ENCODE measurements at places on chromosomes 3 and 15.

GRCh38 chr3:55085231-55085630 lies 157.4 kb upstream of the LRTM1 start:
- no peak for DNase-seq

DNA sequence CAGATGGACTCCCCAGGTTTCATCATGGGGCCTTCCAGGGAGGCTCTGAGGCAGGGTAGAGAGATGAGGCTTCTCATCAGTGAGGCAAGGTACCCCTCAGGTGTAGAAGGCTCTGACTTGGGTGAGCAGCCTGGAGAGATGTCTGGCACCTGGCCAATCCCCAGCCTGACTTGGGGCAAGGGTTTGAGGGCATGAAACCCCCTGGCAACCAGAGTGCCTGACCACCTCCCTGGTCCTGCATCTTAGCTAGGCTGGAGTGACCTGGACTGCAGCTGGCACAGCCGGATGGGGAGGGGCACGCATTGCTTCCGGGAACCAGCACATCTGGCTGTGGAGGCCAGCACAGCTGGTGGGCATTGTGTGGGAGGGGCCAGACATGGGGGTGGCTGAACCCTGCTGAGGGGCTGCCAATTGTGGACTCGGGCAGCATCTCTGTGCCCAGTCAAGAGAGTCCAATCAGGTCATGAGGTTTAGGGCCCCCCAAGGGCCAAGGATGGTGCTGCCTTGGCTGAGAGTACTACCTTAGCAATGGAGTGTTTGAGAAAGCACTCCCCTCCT lies 1.9 kb downstream of the ZBTB47 start:
- DNase-seq, result no peak

- no peak for DNase-seq
These were observed 27.9 kb upstream of the ACP3 start for GRCh38 chr3:132289316-132289715.

GRCh38 chr3:48697952-48698351 lies 12.2 kb upstream of the NCKIPSD start:
- DNase-seq, result no peak

DNA sequence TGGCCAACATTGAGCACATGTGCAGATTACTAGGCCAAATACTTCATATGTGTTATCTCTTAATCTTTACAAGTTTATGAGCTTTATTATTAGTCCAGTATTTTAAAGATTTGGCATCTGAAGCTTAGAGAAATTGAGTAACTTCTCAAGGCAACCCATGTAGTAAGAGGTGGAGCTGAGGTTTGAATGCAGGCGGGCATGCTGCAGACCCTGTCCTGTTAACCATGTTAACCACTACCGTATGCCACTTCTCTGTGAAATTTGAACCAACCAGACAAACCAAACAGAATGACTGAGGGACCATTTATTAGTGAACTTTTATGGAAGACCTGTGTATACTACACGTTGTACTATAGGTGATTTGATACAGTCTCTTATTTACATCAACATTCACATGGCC lies 49.7 kb downstream of the MEF2A start:
- DNase-seq, result no peak

DNA sequence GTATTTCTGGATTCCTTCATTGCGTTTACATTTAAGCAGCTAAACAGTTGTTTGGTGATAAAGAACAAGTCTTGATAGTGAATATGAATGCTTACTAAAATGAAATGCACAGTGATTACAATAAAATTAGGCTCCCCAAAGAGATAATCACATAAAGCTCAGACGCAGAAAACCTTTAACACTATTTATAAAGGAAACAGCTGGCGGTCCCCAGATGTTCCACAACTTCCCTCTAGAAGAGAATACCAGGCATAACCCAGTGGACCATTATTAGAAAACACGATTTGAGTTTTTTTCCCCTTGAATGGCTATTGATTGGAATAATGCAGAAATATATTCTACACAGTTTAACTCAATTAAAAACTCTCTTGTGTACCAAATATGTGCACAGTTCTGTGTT lies 573.2 kb downstream of the DIPK2A start:
- DNase-seq, result no peak

DNA sequence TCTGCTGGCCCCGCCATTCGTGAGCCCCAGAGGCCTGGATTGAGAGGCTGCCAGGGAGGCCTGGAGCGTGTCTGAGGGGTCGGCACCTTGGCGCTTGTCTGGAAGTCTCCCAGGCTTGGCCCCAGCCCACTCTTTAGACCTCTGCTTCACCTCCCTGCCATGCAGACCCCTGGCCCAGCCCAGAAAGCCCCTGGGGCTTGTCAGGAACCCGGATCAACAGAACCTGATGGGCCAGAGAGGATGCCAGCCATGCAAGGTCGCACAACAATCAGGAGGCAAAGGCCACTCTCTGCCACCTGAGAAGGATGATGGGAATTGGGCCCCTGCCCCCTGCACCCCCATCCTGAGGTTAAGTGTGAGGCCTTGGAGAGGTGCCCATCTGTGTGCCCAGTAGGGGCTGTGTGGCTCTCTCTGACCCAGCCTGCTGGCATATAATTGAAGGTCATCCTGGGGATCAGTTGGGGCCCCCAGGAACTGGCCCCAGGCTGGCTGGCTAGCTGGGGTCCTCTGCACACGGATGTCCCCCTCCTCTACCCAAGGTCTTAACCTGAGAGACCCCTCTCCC lies 103.3 kb upstream of the SLC6A6 start:
- no peak for DNase-seq

DNA sequence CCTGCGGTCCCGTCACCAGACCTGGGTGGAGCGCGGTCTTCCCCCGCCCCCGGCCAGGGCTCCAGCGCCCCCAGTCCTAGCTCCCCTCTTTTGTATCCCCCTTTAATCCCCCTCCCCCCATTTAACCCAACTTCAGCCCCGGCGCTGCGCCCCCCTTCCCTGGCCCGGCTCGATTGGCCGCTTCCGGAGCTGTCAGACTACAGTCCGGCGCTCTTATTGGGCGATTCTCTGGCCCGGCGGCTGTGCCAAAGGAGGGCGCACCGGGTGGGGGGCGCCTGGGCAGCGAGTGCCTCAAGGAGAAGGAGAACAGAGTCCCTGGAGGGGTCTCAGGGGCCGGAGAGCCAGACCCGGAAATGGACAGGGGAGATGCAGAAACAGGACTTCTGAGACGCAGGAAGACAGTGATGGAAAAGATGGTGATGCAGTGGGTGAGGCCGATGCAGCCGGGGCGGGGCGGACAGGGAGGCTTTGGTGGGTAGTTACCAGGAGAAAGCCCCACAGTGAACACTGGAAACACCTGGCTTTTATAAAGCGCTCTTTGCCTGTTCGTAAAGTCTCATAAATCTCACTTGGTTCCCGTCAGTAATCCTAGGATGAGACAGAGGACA lies 1.2 kb upstream of the ADCY5 start:
- no peak for DNase-seq

DNA sequence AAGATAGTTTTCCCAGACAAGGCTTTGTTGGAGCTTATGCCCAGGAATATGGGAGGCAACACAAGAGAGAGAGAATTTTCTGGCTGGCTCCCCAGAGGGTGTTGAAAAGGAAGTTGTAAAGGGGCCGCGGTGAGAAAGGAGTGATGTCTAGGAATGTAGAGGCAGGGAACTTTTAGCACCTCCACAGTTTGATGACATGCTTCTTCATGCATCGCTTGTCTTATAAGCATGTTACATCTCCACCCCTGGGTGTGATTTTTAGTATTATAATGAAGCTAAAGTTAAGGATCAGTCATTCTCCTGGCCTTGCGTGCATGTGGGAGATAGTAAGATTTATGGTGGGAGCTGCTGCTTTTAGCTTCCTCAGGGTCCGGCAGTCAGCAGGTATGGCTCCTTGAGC lies 32.8 kb upstream of the TF start:
- DNase-seq, result no peak

GRCh38 chr3:4939276-4939675 lies 40.0 kb upstream of the BHLHE40 start:
- no peak for DNase-seq

- peak; percentile 40 for DNase-seq
These were observed 20.8 kb downstream of the DPH3 start for GRCh38 chr3:16243706-16244490.

DNA sequence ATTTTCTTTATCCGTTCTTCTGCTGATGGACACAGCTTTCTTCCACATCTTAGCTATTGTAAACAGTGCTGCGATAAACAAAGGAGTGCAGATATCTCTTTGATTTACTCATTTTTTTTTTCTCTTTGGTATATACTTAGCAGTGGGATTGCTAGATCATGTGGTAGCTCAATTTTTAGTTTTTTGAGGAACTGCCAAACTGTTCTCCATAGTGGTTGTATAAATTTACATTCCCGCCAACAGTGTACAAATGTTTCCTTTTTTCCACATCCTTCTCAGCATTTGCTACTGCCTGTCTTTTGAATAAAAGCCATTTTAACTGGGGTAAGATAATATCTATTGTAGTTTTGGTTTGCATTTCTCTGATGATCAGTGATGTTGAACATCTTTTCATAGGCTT lies 196.8 kb upstream of the ZNF717 start:
- no peak for DNase-seq

DNA sequence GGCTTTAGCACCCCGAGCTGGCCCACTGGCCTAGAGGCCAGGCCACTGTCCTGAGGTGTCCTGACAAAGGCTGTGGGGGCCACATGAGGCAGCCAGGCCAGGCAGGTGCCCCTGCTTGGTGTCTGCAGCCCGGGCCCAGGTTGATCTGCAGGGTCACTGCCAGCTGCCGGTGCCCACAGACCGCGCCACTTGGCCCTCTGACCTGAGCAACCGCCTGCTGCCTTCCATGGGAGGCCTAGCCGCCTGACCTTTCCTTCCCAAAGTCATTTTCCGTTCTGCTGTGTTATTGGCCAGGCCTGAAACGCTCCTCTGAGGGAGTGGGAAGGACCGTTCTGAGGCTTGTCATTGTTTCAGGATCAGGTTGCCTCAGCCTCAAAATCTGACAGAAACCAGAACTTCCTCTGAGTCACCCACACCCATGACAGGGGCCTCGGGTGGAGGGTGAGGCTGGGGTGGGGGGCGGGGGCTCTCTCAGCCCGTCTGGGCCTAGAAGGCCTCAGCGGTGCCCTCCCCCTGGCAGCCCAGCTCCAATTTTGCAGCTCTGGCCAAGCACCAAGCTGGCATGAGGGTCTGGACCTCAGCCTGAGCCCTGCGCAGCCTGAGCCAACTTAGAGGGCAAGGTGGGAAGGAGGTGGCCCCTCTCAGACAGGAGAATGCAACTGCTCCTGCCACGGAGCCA lies 140.7 kb upstream of the MEF2A start:
- DNase-seq, result peak; percentile 85

DNA sequence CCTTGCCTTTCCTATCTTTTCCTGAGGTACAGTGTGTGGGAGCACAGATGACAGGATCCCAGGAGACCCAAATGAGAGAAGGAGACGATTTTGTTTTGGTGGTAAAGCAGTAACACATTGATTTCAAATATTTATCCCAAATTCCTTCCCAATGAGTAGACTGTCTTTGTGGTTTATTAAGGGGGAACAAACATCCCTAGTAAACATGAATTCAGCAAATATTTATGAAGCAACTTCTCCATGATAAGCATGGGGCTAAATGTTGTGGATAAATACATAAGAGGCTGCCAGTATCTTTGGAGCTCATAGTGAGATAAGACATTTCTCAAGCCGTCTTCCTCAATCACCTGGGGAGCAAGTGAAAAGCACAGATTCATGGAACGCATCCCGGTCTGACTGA lies 460.8 kb upstream of the CFAP20DC start:
- peak; percentile 24 for DNase-seq

GRCh38 chr3:11002371-11002807 lies 9.8 kb downstream of the SLC6A1 start:
- no peak for DNase-seq

DNA sequence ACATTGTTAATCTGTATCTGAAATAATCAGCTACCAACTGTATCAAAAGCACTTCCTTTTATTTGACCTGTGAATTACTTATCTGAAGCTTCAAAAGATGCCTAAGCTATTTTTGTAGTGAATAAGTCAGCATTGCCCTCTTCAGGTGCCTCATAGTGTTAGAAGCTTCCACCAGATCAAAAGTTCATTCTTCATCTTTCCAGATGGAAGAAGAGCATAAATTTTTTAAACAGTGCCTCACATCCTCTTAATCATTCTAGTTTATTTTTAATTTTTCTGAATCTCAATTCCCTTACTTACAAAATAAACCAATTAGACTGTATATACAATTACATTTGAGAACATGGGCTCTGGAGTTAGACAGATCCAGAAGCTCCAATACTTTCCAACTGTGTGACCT lies 65.0 kb downstream of the MYO5A start:
- peak; percentile 20 for DNase-seq

GRCh38 chr15:36977659-36978058 lies 122.7 kb downstream of the MEIS2 start:
- no peak for DNase-seq

DNA sequence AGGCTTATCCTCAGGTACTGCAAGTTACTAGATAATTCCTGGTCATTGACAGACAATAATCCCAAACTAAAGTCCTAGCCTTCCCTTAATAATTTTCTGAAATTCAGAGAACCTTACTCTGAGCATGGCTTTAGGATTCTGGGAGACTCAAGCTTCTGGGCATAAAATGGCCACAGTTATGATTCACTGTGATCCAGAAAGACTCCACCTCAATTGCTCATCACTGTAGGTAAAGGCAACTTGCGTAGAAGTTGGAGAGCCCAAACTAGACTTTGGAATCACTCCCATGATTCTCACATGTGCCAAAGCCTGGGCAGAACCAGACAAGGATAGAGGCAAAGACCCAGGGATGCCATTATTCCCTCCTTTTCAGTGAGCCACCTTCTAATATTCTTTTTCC lies 195.3 kb downstream of the OSBPL10 start:
- DNase-seq, result no peak

GRCh38 chr3:146214493-146214892 lies 36.4 kb downstream of the PLSCR4 start:
- no peak for DNase-seq

DNA sequence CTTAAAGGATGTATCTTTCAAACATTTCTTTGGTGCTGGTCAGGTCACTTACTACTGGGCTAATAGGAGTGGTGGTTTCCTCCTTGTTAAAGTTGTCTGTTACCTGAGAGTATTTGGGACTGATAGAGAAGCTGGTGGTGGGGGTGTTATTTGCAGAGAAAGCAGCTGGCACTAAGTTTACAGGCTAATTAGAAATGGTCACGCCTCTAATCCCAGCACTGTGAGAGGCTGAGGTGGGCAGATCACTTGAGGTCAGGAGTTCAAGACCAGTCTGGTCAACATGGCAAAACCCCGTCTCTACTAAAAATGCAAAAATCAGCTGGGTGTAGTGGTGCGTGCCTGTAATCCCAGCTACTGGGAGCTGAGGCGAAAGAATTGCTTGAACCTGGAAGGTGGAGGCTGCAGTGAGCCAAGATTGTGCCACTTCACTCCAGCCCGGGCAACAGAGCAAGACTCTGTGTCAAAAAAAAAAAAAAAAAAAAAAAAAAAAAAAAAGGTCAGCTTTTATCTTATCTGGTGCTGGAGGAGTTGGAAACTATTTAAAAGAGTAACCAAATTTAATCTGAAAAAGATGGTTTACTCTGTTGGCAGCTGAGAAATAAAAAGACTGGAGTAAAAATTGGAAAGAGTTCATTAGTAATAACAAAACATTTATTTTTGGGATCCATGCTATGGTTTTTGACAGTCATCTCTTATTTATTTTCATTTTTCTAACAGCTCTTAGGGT lies 332.6 kb downstream of the PTPRG start:
- DNase-seq, result no peak
